Stimulated activated CD4-positive, alpha-beta T cell treated with anti-CD3 and anti-CD28 coated beads, Interleukin-12 subunit alpha, Interleukin-12 subunit beta, amount 100 ng/mL, for 24 hours (primary cell): ENCODE measurements at places on chromosomes 16 and 17.

- DNase-seq: no peak
These were observed 34.3 kb upstream of the TOB1 start for GRCh38 chr17:50900383-50900892.

- no peak for DNase-seq
These were observed 123.2 kb downstream of the PITPNC1 start for GRCh38 chr17:67500261-67500660.

GRCh38 chr16:25045696-25046381 lies 30.7 kb upstream of the ARHGAP17 start:
- no peak for DNase-seq

DNA sequence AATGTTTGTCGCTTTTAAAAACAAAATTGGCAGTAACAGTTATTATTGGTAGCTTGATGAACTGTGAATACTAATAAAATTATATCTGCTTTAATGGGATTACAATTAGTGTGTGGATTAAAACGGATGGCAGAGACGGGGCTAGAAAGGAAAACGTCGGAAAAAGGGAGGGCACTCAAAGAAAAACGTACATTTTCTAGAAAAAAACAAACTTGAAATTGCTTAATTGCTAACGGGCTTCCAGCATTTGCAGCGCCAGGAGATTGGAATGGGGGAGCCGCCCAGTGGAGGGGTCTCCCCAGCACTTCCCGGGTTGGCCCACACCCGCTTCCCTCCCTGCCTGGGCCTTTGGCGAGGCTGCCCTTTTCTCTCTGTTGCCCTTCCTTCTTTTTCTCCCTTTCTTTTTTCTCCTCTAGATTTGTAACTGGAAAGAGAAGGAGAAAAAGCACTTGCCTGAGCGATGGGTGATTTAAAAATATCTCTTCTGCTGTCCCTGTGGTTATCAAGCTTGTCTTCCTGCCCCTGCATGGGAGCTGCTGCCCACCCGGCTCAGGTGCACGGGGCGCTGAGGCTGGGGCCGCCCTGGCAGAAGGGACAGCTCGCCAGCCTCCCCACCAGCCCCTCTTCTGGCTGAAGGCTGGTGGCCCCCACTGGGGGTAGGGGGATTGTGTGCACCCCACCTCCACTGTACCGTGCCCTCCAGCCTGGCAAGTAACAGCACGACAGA lies 5.9 kb downstream of the BAHCC1 start:
- no peak for DNase-seq

- no peak for DNase-seq
These were observed 85.1 kb downstream of the TNFRSF13B start for GRCh38 chr17:16886655-16887322.

- no peak for DNase-seq
These were observed 17.1 kb downstream of the ATP1B2 start for GRCh38 chr17:7667656-7668406.

DNA sequence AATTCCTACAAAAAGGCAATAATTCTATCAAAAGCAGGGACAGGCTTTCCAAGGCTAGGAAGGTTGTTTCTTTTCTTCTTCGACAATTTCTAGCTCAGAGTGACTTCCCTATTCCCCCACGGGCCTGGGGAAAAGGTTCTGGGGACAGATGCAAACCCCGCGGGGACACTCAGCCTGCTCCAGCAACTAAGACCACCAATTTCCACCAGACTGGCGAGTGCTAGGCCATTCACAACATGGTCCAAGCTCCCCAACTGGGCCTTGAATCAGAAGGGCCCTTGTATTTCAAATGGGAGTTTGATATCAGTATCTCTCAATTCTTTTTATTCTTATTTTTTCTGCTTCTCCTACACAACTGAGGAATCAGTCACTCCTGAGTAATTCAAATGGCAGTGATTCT lies 86.7 kb downstream of the USP31 start:
- no peak for DNase-seq

DNA sequence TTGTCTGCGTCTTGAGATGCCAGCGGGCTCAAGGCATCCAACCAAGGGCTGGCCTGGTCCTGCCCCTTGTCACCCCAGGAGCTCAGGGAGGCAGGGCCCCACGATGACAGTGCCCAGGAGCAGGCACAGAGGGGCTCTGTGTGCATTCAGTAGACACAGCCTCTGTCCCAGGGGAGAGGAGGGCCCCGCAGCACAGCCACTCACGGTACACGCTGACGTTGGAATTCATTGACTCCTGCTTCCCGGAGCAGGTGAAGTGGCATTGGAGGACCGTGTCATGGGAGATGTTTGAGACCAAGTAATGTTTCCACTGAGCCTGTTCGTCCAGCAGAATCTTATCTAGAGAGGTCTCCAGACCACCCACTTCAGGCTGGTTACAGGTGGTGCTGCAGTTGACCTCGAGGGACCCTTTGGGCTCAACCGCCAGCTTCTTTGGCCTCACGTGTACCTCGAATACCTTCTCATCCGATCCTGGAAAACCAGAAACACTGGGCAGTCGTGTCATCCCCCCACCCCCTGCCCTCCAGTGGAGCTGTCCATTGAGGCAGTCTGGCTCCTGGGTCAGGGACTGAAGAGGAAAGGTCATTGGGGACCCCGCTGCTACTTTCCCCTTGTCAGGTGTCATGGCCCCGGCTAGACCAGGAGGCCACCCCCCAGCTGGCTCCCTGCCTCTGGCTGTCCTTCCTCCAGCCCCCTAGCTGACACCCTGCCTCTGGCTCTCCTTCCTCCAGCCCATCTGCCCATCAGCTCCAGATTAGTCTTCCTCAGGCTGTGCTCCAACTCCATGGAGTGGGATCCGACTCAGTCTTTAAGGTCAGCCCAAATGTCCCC lies 7.0 kb downstream of the PRR29 start:
- no peak for DNase-seq

DNA sequence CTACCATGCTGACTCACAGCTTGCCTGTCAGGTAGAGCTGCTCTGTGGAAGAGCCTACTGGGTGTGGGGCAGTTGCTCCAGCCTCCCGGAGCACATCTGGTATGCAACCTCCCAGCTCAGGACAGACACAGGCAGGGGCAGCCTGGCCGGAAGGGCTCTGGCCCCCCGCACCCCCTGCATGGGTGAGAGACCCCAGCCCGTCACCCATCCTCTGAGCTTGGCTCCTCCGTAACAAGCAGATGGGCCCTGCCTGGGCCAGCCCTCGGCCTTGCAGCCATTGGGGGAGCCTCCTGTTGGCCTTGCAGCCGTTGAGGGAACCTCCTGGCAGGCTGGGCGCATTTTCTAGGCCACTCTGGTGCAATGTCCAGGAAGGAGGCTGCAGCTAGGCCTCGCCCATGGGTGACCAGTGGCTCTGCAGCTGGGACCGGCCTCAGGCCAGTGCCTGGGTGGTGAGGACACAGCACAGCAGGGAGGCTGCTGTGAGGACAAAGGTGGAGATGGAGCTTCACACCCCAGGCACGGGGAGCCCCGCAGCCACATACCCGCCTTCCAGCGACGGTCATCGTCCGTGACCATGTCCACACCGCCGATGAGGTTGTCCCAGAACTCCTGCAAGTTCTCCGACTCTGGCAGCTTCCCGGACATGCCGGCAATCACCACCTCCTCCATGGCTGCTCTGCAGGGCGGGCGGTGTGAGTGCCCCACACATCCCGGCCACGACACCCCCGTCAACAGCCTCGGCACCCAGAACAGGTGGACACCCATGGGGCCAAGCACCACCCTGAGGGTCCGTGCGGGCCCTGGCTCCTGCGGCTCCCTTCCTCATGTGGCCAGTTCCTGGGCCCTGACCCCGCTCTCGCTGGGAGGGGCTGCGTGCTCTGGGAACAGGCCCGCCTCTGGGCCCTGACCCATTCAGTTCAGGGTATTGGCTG lies 2.0 kb downstream of the FASN start:
- no peak for DNase-seq

- no peak for DNase-seq
These were observed 25.3 kb downstream of the USP43 start for GRCh38 chr17:9670596-9670995.
